HS-27A (cell line): ENCODE measurements at places on chromosomes 16 and 17.
A peak's percentile ranks its signal among the peaks of the same experiment; 100 is the strongest.

DNA sequence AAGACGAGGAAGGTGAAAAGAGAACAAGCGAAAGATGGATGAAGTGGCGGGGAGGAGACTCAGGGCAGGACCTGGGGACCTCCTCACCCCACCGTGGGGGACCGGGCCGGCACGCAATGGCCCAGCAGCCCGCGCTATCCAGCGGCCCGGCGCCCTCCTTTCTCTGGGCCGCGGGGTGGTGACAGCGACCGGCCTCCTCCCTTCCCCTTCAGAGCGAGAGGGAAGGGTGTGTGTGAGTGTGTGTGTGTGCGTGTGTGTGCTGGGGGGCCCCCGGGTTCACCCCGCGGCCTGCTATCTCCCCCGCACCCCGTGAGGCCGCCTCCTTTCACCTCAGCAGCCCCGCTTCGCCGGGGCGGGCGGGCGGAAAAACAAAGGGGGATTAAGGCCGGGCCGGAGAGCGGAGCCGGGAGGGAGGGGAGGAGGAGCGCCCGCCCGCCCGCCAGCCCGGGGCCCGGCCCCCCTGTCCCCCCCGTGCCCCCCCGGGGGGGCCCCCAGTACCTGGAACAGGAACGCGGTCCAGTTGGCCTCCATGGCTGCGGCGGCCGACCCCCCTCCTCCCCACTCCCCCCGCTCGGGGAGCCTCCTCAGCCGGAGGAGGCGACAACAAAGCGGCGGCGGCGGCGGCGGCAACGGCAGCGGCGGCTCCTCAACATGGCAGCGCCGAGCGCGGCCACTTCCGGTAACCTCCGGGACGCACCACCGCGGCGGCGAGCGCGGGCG is at the start of gene VEZF1:
TSS of gene VEZF1 (minus strand) at position 674 of the 720 bp plus-strand sequence. CDS start at position 531, 143 bp downstream.
- DNase-seq = no peak

- no peak for DNase-seq
Measured at GRCh38 chr17:82047914-82048570, 3.6 kb downstream of the RFNG start.

DNA sequence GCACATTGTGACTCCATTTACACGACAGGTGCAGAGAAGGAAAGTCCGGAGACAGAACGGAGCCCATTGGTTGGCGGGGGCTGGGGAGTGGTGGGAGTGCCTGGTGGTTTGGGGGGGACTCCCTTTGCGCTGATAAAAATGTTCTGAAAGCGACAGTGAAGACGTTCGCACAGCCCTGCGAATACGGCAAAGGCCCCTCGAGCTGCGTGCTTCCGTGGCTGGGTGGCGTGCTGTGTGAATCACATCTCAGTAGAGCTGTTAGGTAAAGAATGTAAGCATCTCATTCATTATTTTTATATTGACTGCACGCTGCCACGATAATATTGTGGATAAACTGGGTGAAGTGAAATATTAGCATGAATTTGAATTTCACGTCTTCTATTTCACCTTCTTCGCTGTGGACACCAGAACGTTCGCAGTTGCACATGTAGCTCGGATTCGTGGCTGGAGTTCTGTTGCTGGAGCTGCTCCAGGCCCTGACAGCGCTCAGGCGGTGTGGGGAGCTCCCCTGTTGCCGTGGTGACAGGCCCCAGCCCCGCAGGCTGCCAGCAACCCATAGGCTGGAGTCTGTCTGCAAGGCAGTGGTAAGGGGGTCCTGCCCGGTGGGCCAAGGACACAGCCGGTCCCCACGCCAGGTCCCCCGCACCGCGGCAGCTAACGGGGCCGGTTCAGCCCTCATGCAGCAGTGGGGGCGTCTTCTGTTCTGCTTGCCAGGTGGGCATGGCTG is 44.6 kb downstream of the SOX8 start:
- DNase-seq = no peak

GRCh38 chr16:58249780-58250478 is 44.9 kb downstream of the PRSS54 start:
- peak; percentile 49 for DNase-seq

DNA sequence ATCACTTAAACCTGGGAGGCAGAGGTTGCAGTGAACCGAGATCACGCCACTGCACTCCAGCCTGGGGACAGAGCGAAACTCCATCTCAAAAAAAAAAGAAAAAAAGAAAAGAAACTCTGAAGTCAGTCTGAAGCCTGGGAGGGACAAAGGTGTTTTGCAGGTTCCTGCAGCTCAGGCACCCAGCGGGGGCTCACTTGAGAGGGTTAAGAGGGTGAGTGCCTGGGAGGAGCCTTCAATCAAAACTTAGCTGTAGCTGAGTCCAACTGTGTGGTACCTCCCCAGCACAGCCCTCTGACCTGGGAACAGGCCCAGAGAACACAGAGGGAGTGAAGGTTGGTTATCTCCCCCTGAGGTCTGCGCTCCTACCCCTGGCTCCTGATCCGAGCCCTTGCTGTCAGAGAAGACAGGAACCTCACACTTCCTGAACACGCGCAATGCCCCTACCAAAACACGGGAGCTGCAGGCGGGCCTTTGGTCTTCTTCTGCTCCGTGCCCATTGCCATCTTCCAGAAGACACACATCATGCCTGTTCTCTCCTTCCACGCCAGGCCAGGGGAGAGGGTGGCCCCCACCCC is 20.4 kb upstream of the ZC3H18 start:
- DNase-seq = no peak

- DNase-seq = no peak
Measured at GRCh38 chr17:74431568-74432423, at the start of gene GPRC5C. GPRC5C (plus strand) TSS chr17:74432088; CDS start chr17:74439777, 7,689 bp downstream.

DNA sequence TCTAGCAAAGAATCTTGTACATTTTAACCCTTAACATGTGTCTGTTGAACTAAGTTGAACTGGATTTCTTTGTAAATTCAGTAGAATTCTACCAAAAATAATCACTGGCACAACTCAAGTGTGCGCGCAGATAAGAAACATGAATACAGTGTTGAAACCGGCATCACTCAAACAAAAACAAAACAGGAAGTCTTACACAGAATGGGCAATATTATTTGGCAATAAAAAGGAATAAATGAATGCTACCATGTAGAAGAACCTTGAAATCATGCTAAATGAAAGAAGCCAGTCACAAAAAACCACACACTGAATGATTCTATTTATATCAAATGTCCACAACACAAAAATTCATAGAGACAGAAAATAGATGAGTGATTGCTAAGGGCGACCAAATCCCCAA is 102.9 kb upstream of the ZFHX3 start:
- no peak for DNase-seq

DNA sequence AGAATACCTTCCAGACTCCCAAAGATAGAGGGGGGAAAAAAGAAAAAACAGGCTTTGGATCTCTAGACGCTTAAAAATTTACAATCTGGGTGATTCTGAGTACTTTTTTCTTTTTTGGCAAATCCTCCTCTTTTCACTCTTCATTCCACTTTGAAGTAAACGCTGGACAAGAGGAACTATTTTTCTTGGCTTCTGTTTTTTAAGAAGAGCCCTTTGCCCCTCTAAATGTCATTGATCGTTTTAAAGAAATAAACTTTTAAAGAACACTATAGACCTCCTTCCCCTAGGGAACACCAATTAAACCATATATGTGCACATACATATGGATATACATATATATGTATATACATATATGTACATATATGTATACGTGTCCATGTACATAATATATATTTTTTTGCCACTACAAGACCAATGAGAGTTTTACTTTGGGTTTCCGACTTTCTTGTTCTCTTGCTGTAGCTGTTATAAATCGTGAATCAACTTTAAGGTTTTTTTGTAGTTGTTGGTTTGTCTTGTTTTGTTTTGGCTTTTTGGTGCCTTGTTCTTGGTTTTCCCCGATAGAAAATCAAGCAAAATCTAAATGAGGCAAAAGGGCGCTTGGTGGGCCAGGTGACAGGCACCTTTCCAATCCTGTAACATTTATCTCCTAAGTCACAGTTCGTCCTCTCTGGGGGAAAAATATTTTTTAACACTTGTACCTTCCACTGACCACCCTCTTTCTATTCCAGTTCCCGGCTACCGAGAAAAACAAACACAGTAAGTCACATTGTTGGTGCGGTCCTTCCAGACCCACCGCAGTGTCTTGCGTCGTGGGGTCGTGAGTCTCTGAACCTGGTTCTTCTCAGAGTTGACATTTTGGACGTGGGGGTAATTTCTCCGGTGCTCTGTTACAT is 4.4 kb downstream of the FOXF1 start:
- no peak for DNase-seq

DNA sequence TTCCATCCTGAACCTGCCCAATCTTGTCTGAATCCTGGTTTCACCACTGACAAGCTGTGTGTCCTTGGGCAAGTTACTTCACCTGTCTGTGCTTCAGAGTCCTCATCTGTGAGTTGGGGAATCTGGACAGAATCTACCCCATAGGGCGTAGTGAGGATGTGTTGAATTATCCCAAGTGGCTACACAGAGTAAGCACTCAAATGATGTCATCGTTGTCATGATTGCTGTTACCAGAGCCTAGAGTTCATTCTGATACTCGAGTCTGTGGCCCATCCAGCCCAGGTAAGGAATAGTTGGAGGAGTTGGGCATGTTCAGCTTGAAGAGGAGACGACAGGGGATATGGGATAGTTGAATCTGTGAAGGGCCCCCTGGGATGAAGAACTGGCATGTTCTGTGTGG is 45.9 kb downstream of the MAPT start:
- DNase-seq = no peak

GRCh38 chr17:65183736-65184135 is 46.6 kb downstream of the RGS9 start:
- peak; percentile 61 for DNase-seq

GRCh38 chr17:58369214-58370031 is 17.4 kb upstream of the SUPT4H1 start:
- DNase-seq = no peak

DNA sequence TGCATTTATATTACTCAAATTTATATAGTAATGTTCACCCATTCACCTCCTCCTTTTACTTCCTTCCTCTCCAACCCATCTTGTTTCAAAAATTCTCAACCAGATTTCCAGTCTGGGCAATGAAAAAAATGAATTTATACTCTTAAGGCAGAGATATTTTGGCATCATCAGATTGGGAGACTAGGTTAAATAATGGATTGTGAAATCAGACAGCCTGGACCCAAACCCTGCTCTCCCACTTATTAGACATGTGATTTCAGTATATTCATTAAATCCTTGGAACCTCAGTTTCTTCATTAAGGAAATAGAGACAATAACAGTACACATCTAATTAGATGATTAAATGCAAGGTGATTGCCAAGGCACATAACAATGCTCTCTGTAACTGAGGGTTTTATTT is 7.8 kb downstream of the ACSM1 start:
- DNase-seq = no peak

DNA sequence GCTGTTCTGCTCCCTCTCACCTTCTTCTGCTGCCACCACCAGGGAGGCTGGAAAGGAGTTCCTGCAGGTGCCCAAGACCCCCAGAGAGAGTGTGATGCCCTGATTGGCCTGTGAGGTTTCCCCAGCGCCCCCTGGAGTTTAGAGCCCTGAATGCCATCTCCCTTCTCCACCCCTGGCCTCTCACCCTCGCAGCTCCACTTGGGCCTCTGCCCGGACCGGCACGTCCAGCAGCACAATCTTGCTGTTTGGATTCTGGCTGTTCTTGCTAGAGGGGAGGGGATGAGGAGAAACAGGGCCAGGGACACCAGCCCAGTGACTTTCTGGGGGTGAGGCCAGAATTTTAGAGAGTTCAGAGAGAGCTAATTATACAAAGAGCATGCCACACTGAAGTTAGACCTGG is 12.5 kb upstream of the FAM171A2 start:
- no peak for DNase-seq

DNA sequence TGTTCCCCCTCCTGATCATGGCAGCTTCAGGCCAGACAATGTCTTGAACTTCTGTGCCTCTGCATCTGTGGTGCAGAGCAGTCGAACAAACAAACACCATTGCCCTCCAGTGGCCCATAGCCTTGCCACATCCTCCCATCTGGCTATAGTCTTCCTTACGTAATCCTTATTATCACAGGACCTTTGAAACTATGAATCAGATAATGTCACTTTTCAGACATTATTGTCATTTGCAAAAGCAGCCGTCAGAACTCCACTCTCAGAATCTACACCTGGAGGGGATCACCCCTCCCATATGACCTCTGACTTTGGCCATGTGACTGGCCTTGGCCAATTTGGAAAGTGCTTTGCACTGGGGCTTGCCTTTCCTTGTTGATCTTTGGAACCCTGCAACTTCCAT is 387.3 kb downstream of the MAF start:
- DNase-seq = no peak

GRCh38 chr17:75692976-75693375 is 25.8 kb downstream of the SAP30BP start:
- DNase-seq = no peak

DNA sequence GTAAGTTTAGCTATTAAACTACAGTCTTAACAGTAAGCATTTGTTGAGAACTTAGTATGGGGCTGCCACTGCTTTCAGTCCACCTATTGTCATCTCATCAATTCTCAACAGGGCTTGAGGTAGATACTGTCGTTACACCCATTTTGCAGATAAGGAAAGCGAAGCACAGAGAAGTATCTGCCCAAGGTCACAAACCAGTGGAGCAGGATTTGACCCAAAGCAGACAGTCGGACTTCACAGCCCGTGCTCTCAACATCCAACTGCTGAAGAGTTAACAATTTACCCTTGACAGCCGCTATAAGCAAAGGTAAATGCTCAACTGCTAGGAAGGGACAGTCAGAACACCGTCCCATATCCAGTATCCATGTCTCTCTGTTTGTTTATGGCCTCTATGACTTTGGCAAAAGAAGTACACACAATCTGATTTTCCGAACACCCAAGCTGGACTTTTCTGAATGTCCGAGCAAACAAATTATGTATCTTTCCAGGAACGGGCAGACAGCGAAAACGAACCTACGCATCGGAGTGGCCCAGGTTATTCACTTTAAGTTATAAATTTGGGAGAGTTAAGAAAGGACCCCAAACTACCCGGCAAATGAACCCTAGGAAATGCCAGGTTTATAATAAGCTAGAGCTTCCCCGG is 1.2 kb downstream of the SIAH1 start:
- no peak for DNase-seq

DNA sequence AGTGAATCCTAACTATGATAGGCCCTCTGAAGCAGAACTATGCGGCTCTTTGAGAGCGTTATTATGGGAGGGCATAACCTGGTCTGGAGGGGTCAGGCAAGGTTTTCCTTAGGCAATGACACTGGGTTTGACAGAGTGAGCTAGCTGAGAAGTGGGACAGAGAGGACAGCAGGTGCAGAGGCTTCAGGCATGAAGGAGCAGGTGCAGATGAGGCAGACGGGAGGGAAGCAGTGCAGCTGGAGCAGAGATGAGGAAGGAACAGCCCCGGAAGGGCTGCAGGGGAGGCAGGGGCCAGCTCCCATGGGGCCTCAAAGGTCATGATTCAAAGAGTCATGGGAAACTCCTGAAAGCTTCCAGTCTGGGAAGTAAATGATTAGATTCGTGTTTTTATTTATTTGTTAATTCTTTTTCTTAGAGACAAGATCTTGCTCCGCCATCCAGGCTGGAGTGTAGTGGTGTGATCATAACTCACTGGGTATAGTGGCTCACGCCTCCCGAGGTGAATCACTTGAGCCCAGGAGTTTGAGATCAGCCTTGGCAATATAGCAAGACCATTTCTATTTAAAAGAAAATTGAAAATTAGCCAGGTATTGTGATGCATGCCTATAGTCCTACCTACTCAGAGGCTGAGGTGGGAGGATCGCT is 5.4 kb downstream of the MARCHF10 start:
- DNase-seq = no peak

- DNase-seq = no peak
Measured at GRCh38 chr17:81514489-81514738, 1.8 kb upstream of the ACTG1 start.
